Activated naive CD4-positive, alpha-beta T cell (primary cell): ENCODE measurements at places on chromosomes 7 and 10.

DNA sequence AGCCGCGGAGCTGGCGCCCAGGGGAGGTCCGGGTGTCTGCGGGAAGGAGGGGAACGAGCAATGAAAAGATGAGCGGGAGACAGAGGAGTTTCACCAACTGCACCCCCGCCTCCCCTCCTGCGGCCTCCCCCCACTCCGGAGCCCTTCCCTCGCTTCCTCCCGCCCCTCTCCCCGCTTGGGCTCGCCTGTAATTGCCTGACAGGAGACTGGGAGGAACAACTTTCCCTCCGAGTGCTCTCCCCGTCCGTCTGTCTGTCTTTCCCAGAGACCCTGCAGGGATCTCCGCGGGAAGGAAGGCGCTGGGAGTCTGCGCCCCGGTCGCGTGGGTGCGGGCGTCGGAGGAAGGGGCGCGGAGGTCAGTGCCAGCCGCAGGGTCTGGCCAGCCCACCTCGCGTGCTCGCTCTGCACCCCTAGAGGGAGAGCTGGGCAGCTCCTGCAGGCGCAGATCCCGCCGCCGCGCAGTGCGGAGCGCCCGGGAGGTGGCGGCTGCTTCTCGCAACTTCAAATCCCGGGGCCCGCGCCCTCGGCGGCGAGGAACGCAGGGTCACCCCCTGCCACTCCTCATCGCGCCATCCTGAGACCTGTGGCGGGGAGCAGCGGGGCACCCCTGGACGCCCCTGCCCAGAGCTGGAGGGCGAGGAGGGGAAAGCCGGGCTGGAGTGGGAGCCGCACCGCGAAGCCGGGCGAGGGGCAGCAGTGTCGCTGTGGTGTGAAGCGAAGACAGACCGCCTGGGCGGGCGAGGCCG lies 511 bp upstream of the NRP1 start:
- DNase-seq: no peak

GRCh38 chr7:67407392-67408071 lies 410.9 kb downstream of the TYW1 start:
- DNase-seq: no peak

- DNase-seq: no peak
Measured at GRCh38 chr7:94223375-94224084, 171.2 kb upstream of the COL1A2 start.

GRCh38 chr10:85545874-85546273 lies 820.7 kb downstream of the GRID1 start:
- no peak for DNase-seq

DNA sequence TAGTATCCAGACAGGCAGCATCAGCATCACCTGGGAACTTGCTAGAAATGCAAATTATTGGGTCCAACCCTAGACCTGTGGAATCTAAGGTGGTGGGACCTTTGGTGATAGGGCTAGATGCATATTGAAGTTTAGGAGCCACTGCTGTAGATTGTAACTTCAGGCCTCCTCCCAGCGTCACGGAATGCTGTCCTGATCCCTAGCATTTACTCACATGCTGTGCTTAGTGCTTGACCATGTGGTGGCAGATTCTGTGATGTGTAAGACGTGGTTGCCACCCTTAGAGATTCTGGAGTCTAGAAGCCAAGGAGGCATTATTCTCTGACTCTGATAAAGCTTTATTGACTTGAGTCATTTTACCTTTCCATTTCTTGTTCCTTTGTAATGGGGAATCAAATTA lies 13.5 kb downstream of the AHR start:
- DNase-seq: no peak

DNA sequence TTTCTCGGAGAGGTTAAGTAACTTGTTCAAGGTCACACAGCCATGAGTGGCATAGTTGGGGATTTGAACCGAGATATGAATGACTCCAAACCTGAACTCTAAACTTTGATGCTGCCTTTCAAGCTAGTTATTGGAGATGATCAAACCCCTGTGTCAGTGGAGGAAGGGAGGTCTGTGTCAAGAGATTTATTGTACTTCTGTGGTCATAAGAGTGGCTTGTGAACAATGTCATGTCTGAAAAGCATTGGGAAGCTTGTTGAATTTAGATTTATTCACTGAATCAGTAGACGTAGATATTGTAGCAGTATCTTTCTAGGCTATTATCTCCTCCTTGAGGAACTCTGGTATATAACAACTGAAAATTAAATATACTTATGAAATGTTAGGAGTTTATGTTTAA lies 27.3 kb downstream of the SNX10 start:
- DNase-seq: no peak

DNA sequence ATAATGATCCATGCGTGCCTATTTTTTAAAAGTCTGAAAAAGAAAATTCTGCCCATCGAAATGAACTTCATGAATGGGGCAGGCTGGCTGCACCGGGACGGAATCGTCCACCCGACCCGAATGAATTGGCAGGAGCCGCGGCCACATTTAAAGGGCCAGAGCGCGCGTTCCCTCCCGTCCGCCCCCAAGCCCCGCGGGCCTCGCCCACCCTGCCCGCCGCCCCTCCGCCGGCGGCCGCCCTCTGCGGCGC lies 319 bp upstream of the GATA3 start:
- DNase-seq: no peak

DNA sequence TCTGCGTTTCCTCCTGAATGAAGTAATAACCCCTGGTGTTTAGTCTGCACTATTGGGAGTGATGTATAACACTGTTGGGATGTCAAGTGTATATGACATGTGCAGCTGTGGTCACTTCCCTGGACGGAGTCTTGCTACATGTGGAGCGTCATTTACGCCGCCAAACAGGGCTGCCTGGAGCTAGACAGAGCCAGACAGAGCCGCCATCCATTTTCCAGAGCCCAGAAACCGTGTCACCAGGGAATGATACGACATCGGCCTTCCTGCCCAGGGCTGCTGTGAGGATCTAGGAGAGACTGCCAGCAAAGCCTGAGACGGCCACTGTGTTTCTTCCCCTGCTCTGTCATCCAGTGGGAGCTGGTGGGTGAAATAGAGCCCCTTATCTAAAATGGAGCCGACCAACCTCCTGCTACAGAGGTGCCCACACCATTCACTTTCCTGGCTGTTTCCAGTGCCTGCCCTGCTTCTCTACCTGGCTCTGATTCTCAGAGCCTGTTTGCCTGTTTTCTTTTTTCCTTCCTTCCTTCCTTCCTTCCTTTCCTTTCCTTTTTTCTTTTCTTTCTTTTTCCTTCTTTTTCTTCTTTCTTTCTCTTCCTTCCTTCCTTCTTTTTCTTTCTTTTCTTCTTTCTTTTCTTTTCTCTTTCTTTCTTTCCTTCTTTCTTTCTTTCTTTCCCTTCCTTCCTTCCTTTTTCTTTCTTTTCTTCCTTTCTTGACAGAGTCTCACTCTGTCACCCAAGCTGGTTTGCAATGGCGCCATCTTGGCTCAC lies 13.3 kb upstream of the FGFR2 start:
- no peak for DNase-seq

DNA sequence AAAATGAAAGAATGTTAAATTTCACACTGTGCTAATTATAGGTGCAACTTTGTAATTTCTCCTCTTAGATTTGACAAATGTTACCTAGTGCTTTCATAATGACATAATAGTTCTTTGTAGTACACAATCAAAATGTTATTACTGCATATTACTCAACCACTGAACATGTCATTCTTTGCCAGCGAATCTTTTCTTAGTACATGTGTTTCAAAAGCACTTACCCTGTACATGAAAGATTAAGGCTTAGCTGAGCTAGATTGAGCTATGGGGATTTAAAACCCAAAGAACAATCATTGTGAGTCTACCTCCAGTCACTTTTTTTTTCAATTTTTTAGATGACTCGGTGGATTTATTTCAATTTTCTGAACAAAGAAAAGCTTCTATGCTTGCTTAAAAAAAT lies 123.5 kb upstream of the FERD3L start:
- no peak for DNase-seq

DNA sequence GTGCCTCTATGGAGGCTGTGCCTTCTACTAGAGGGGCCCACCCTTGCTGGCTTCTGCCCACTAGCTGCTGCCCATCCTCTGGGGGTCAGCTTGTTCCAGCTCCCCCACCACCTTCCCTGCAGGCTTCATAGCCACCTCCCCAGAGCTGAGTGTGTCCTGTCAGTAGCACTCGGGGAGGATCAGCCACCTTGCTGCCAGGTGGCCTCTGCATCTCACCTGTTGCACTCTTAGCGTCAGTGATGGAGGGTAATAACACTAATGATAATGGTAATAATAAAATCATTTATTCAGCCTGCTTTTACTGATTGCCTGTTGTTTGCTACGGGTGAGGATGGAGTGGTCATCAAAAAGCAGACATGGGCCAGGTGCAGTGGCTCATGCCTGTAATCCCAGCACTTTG lies 377.6 kb downstream of the LRMDA start:
- DNase-seq: no peak

DNA sequence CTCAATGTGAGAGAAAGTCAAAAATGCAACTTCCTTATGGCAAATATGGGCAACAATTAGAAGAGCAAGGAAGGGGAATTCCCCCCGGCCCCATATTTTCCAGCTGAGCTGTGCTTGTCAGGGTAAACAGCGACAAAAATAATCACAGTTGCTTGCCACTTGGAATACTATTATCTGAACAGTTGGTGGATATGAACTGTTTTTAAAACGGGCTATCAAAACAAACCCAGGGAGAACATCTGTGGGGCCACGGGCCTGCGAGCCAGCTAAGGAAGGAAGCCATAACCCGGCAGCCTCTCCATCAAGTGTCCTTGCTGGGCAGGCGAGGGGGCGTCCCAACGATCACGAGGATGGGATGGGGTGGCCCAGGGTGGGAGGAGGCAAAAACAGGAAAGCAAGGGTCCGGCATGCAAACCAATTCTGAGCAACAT lies 228.4 kb downstream of the ARHGAP12 start:
- no peak for DNase-seq

- no peak for DNase-seq
Measured at GRCh38 chr7:108017776-108018151, 14.8 kb upstream of the LAMB1 start.

DNA sequence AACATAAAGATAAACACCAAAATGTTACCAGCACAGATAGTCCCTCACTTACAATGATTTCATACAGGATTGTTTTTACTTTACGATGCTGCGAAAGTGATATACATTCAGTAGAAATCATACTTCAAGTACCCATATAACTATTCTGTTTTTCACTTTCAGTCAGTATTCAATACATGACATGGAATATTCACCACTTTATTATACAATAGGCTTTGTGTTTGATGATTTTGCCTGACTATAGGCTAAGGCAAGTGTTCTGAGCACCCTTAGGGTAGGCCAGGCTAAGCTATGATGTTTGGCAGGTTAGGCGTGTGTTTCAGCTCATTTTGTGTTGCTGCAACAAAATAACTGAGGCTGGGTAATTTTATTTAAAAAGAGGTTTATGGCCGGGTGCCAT lies 155.0 kb downstream of the RTKN2 start:
- no peak for DNase-seq

- DNase-seq: no peak
Measured at GRCh38 chr7:111086532-111086931, 4.4 kb upstream of the LRRN3 start.

DNA sequence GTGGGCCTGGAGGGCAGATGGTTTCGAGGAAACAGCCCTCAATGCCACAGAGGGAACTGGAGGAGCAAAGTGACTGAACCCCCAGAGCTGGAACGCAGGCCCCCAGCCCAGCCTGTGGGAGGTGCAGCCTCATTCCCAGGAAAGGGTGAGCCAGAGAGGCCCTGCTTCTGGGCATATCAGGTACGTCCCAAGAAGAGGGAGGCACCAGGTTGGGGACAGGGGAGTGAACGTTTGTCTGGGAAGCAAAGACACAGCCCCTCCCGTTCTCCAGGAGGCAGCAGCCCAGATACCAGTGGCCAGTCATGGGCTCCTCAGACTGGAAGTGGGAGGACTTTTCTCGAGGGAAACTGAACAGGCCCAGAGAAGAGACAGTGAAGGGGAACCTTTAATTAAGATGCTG lies 74.3 kb upstream of the RET start:
- no peak for DNase-seq

DNA sequence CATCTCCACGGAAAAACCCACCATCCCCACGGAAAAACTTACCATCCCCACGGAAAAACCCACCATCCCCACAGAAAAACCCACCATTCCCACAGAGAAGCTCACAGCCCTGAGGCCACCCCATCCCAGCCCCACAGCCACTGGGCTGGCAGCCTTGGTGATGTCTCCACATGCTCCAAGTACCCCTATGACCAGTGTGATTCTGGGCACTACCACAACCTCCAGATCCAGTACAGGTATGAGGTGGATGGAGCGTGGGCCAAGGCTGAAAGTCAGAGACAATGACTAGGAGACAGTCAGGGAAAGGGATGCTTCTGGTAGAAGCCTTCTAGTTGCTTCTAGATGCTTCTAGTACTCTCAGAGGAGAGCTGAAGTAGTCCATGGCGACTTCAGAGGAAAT lies 19.6 kb downstream of the ZAN start:
- no peak for DNase-seq

GRCh38 chr7:664997-665735 lies 61.3 kb upstream of the DNAAF5 start:
- DNase-seq: no peak

DNA sequence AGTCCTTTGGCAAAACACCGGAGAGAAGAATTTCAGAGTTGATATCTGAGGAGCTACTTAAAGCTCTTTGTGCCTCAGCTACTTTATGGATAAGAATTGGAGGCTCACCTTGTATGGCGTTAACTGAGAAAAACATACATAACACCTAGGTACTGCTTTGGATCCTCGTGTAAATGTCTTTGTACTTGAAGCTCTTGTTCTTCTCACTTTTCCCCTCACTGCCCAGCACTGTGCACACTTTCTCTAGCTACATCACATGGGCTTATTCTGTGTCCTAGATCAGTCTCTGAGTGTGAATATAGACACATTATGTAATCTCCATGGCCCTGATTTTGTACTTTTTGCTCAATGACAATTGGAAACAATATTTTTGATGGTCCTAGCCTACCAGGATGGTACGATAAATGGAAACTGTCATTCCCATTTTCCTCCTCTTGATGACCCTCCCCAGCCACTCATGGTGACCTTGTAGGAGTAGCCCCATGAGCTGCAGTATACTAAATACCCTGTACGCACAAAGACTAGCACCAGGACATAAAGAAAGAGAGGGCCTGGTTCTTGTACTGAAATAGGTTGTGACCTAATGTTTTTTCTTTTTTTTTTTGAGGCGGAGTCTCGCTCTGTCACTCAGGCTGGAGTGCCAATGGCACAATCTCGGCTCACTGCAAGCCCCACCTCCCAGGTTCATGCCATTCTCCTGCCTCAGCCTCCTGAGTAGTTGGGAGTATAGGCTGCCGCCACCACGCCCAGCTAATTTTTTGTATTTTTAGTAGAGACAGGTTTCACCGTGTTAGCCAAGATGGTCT lies 22.1 kb downstream of the STAMBPL1 start:
- no peak for DNase-seq

DNA sequence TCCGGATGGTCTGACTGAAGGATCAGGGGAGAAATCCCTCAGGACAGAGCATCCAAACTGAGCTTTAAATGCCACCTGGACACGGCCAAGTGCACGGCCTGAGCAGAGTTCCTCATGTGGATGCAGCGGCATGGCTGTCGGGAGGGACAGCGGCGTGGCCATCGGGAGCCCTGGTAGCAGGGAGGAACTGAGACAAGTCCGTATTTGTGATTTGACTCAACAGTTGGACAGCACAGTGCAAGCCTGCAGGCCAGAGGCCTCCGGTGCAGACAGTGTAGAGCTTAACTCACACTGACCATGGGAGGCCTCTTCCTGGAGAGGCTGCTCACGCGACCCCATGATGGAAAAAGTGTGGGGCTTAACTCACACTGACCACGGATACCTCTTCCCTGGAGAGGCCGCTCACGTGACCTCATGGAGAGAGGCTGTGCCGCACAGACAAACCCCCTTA lies 207.4 kb downstream of the DIP2C start:
- DNase-seq: no peak
